ENCODE measurements at places on chromosomes 1 and 21. TPM values are rescaled to one million over a fixed set of nuclear protein-coding genes. Genes with fewer than 3 reads are reported as not detected.

CD1E gene
- not detected for polyA plus RNA-seq

VAMP4 gene
- 18.3 TPM for polyA plus RNA-seq

PLA2G2D gene
- polyA plus RNA-seq = not detected

SYT2 gene
- polyA plus RNA-seq = not detected

GUK1 gene
- 374 TPM for polyA plus RNA-seq

PPIAL4G gene
- 0.06 TPM for polyA plus RNA-seq

ACOT11 gene
- polyA plus RNA-seq = not detected

SLC30A7 gene
- polyA plus RNA-seq = 10.5 TPM

All from naive thymus-derived CD8-positive, alpha-beta T cell (primary cell).